ENCODE measurements at places on chromosomes 7 and 10. TPM values are rescaled to one million over a fixed set of nuclear protein-coding genes. Genes with fewer than 3 reads are reported as not detected.

GRCh38 chr7:108528183-108528712, 2.3 kb upstream of the PNPLA8 start:
- DNase-seq = no peak

- peak; percentile 71 for DNase-seq
Measured at GRCh38 chr7:31443457-31443856, 70.4 kb upstream of the ITPRID1 start.

GRCh38 chr7:55887821-55888247, 578 bp downstream of the ZNF713 start:
- no peak for DNase-seq

- DNase-seq = peak; percentile 88
Measured at GRCh38 chr10:70578371-70578947, 24.1 kb downstream of the PRF1 start.

DNA sequence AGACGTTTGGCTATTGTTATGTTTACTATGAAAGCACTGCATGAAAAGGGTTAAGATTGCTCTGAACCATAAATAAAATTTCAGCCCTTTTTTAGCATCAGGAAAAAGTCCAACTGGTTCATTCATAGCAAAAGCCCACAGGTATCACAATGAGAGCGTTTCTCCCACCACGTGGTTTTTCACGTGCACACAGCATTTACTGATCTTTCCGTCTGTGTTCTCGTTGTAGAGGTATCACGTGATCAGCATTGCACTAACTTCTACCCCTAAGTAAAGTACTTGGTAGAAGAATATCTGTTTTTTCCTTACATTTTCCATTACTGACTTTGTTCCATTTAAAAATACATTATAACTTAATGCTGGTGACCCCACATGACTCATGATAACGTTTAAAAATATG, 17.8 kb upstream of the CCDC3 start:
- DNase-seq = no peak

NEUROG3 gene
- total RNA-seq = 0.14 TPM

All from H4 (cell line).